Kidney epithelial cell (primary cell): ENCODE measurements at places on chromosomes 2 and 18. TPM values are rescaled to one million over a fixed set of nuclear protein-coding genes. Genes with fewer than 3 reads are reported as not detected.

Gene GPR75
- total RNA-seq = 0.96 and 1.6 TPM in 2 replicates

Gene FAM168B
- 161 and 177 TPM in 2 replicates for total RNA-seq

- DNase-seq = no peak
Observed at GRCh38 chr2:73862987-73863386, 29.8 kb upstream of the ACTG2 start.

DNA sequence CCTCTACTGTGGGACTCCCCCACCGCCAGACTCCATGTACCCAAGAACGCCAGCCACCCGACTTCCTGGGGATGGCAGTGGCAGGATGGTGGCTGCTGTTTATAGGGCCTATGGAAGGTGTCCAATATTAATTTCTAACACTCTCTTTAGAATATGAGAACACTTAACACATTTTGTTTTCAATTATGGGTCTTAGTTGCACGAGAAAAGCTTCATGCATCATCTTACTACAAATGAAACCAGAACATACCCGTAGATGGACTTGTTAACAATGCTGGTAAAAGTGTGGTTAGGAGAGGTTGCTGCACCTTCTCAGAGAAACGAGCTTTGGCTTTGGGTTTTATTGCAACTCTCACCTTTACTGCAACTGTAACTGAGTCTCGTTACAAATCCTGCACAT, 335.6 kb upstream of the ID2 start:
- DNase-seq = no peak

GRCh38 chr18:48191494-48191893, 217.7 kb downstream of the ZBTB7C start:
- no peak for DNase-seq

GRCh38 chr2:105521176-105521575, 122.3 kb upstream of the FHL2 start:
- no peak for DNase-seq

Gene SMCHD1
- total RNA-seq = 28.0 and 37.5 TPM in 2 replicates
